ENCODE measurements at places on chromosomes 1 and 21.
A peak's percentile ranks its signal among the peaks of the same experiment; 100 is the strongest.

GRCh38 chr1:31657020-31657804 is 12.5 kb upstream of the PEF1 start:
- no peak for DNase-seq

GRCh38 chr1:90838720-90839119 is 121.6 kb upstream of the BARHL2 start:
- no peak for DNase-seq

- DNase-seq = no peak
Measured at GRCh38 chr1:169112241-169112640, 5.8 kb downstream of the ATP1B1 start.

DNA sequence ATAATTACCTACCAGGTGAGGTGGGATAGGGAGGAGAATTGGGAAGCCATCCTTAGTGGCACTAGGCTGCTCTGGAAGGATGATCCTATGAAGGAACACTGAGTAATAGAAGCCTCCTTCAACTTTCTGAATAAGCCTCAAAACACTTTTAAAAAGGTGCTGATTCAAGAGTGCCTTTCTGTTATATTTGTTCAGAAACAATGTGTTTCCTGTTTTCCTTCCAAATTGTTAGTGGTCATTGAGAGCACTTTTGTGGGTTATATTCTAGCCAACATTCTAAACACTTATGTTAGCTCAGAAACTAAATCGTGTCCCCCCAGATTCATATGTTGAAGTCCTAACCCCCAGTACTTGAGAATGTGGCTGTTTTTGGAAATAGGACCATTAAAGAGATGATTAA is 237.3 kb downstream of the TNR start:
- no peak for DNase-seq

DNA sequence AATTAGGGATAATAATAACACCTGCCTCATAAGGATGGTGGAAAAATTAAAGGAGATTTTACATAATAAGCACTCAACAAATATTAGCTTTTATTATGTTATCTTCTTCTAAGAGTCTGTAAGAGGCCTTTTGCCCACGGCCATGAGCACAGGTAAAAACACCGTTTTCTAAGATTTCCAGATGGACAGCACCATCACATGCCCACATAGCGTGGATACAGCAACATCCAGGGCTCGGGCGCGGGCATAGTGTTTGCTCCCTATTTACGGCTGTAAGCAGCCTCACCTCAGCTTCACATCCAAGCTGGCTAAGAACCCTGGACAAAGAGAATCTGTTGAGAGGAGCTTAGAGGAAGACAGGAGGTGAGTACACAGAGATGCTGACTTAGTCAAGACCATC is 216.4 kb upstream of the IRF2BP2 start:
- no peak for DNase-seq

DNA sequence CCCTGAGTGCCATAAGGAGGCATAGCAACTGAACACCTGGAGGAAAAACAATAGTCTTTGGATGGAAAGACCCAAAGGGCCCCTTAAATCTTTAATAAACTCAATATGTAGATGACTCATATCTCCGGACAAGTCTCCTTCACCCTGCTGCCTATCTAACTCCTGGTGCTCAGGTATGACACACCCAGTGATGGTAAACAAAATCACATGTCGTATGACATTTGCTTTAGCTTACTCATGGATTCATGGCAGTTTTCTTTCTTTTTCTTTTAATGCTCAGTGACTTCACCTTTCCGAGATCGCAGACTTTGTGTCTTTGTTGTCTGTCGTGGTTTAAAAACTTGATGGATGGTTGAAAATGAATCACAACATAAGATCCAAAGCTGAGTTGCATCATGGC is 208.5 kb upstream of the PROX1 start:
- DNase-seq = peak; percentile 15

GRCh38 chr1:109792056-109792831 is 28.5 kb upstream of the EPS8L3 start:
- no peak for DNase-seq

DNA sequence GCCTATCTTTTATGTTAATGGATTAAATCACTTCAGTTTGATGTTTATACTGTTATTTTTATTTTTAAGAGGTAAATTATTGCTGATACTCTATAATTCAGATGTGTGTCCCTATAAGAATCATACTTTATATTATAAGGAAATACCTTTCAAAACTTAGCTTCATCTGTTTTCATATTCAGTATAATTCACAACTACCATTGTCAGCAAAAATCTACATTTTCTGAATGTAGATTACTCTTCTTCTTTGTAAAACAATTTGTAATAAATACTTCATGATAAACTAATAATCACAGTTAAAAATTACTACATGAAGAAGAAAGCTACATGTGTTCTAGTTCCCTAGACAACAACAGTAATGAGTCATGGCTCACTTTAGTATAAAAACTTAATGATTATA is 115.4 kb upstream of the SERTAD4 start:
- DNase-seq = no peak

GRCh38 chr1:203038891-203039608 is 12.8 kb downstream of the PPFIA4 start:
- peak; percentile 68 for DNase-seq

- no peak for DNase-seq
Measured at GRCh38 chr1:218498056-218498938, 153.2 kb downstream of the TGFB2 start.

GRCh38 chr1:204130981-204131892 is 20.6 kb downstream of the ETNK2 start:
- DNase-seq = peak; percentile 73

GRCh38 chr1:8406960-8407359 is 89.0 kb downstream of the SLC45A1 start:
- DNase-seq = no peak

DNA sequence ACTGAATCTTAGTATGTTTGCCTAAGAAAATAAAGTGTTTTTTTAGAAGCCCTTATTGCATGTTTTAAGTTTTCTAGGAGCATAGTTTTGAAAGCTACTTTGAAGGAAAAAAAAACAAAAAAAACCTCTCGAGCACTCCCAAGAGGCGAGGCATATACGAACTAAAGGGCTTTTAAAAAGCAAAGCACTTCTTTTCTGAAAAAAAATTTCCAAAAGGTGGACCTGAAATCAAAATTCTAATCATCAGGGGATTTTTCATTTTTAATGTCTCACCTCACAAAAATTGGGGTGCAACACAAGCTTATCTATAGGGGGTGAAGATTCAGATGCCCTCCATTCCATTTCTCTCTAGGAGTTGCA is 594 bp downstream of the GLMN start:
- DNase-seq = no peak

- no peak for DNase-seq
Measured at GRCh38 chr21:42525029-42525581, 11.5 kb downstream of the SLC37A1 start.

- DNase-seq = no peak
Measured at GRCh38 chr1:16125088-16125470, 30.8 kb downstream of the EPHA2 start.

GRCh38 chr1:15943992-15944307 is 32.0 kb downstream of the ZBTB17 start:
- no peak for DNase-seq

DNA sequence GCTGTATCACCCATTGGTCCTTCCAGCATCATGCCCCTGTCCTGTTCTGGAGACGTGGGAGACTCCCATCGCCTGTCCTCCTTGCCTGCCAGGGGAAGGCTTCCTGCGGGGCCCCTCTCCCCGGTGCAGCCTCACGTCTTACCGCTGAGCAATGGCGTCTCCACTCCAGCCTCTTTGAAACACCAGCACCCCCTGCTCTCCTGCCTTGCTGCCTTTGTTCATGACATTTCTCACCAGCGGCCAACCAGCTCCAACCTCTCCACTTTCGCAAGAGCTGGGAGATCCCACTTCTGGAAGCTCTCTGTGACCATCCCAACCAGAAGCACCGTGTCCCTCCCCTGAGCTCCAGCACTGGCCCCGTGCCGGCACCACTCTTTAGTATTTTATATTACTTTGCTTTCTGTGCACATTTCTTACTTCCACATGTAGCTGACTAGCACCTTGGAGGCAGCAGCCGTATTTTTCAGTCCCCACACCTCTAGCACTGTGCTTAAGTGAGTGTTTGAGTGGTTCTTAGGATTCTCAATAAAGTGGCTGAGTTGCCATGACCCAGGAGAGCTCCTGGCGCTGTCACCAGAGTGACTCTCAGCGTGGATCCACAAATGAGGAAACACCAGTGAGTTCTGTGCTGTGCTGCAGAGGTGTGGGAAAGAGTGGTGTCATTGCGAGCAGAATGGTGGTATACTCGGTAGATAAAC is 83.5 kb downstream of the ATP5PO start:
- no peak for DNase-seq

DNA sequence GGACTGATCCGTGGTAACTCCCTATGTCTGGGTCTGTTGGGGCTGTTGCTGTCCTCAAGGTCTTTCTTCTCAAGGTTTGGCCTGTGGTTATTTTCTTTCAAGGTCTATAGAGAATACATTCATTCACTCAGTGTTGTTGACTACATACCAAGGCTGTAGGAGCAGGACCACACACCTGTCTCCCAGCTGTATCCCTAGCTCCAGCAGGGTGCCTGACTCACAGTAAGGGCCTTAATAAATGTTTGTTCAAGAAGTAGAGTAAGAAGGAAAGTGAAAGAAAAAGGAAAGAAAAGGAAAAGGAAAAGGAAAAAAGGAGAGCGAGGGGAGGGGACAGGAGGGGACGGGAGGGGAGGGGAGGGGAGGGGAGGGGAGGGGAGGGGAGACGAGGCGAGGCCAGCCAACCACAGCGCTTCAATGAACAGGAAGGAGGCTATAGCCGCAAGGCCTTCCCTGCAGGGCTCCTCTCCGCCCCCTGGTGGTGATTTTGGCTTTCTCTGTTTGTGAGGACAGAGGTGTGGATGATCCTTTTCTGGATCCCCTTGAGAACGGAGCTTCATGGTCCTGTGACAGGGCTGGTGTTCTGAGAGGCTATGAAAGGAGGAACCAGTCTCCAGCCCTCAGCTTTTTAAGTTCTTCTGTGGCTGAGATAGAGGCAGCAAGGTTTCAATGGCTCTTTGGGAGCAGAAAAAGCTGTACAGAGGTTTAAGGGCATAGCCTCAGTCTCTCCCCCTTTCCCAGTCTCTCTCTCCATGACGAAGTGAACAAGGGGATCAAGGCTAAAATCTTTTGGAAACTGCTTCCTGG is 30.6 kb upstream of the LCE5A start:
- no peak for DNase-seq

DNA sequence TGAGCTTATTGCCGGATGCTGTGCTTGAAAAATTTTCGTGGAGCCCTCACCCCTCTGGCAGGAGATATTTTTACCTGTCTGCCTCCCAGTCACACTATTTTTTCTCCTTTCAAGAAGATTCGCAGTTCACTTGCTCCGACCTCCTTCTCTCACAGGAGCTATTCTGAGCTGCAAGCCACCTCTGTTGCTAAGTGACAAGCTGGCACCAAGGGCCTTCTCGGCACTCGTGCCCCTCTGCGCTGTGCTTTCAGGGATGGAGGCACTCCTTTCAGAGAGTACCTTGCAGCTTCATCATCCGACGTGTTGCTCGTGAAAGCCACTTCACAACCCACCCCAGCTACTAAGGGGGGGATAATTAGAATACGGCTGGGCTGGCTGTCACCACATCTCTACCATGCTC is 11.6 kb downstream of the SLC6A17 start:
- no peak for DNase-seq

DNA sequence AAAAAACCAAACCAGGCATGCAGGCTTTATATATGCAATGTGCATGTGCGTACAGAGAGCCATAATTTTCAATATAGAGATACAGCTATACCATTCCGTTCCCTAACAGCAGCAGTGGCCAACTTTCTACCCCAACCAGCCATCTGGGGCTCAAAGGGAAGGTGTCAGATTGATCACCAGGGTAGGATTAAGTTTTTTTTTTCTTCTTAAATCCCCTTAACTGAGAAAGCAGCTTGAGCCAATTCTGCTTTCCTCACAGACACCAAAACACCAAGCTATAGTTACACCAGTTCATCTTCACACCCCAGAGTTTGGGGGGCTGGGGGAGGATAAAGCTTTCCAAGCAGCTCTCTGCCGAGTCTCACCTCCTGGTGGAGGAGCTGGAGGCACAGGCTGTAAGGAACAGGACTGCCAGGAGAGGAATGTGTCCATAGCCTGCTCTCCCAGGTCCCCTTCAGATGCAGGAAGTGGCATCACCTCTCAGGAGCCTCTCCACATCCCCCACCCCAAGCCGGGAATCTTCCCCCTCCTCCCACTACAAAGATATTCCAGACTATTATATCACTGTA is 87.9 kb downstream of the SSBP3 start:
- no peak for DNase-seq

GRCh38 chr1:51957618-51958017 is 32.9 kb downstream of the RAB3B start:
- no peak for DNase-seq

- no peak for DNase-seq
Measured at GRCh38 chr1:167454304-167454893, 63.9 kb downstream of the CD247 start.

GRCh38 chr1:54774820-54775498 is 10.6 kb upstream of the PARS2 start:
- DNase-seq = no peak

GRCh38 chr1:117794073-117794472 is 135.3 kb downstream of the GDAP2 start:
- DNase-seq = no peak

- no peak for DNase-seq
Measured at GRCh38 chr1:2091611-2092604, 41.7 kb downstream of the PRKCZ start.

DNA sequence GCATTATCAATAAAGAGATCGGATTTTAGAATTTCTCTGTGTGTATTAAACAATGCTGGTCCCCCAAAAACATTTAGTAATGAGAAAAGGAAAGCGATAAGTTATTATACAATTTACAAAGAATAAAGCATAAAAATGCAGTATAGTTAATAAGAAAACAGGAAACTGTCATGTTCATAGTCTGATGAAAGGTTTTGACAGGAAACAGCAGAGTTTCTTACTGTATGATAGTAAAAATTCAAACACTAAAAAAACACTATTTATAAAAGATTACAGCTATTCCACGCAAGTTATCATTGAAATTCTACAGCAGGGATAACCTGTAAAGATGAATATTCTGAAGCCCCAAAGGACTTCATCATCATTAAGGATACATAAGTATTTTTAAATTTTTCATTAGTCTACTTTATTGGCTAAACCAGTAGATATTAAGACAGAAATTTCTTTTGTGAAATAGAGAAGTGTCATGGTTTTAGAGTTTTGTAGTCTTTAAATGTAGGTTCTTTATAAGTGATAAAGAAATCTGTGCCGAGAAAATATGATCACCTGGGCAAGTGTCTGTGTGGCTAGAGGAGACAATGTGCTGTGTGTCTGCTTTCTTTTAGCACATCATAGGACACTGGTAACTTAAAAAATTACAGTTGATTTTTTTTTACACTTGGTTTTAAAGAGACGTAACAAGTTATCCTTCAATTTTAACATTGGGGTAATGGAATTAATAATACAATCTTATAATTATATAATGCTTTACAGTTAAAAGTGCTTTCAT is 49.7 kb upstream of the GFI1 start:
- DNase-seq = no peak

DNA sequence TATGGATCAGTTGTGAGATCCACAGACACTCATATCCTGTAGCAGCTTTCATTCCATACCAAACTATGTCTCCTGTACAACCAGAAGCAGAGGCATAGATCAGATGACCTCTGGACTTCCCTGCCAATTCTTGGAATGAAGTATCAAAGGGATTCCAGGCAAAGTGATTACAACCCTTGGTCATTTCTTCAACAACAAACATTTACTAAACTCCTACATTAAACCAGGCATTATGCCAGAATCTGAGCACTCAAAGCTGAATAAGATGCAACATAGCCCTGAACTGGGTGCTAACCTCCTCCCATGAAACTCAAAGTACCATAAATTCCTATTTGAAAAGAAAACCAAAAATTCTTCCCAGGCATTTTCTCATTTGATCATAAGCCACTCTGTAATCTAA is 121.2 kb upstream of the SGIP1 start:
- DNase-seq = no peak

GRCh38 chr1:25792115-25792514 is 7.9 kb upstream of the SELENON start:
- no peak for DNase-seq

Data from RKO (cell line).